ENCODE measurements at places on chromosomes 11 and 22.

- DNase-seq: no peak
Measured at GRCh38 chr22:33163815-33164214, 105.6 kb upstream of the SYN3 start.

- no peak for DNase-seq
Measured at GRCh38 chr11:122412581-122412980, 242.9 kb upstream of the UBASH3B start.

- DNase-seq: no peak
Measured at GRCh38 chr22:47673557-47673956, 911.1 kb downstream of the TBC1D22A start.

DNA sequence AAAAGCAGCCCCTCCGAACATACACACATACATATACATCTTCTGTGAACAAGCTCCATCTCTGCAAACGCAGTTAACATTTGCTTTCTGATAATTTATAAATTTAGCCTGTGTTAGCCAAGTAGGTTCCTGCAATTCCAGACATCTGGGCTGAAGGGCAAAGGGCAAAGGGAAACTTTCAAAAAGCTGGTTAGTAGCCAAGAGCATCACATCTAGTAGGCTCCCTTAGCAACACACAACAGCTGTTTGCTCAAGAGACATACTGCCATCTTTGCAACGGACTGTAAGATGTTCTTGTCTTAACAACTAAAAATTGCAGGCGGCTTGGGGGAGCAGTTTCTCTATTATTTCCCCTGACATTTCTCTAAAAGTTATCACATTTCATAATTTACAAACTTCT, 134.9 kb downstream of the RBFOX2 start:
- DNase-seq: no peak

DNA sequence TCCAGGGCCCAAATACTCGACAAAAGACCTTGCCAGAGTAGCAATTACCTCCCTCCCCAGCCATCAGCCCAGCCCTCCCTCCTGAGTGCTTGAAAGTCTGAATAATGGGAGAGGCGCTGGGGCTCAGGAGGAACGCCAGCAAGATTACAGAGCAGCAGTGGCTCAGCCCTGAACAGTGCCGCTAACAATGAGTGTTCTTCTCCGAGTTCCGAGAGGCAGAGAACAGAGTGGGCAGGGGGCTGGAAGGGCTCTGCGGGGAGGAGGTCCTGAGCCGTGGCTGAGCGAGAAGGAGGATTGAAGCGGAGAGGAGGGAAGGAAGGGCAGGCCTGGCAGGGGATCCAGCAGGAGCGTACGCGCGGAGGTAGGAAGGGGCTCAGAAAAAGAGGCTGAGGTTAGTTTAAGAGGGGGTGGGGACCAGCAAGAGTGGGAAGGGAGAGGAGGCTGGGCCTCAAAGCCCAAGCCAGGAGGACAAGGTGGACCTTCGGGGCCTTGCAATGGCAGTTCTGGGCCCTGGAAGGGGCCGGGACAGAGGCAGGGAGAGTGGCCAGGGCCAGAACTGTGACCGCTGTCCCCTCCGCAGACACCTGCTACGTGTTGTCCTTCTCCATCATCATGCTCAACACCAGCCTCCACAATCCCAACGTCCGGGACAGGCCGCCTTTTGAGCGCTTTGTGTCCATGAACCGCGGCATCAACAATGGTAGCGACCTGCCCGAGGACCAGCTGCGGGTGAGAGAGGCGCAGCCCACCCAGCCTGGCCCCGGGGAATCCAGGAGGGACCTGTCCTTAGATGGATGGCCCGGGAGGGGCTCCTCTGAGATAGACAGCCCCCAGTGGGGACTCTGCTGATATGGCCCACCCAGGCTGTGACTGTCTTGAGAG, 20.6 kb downstream of the CYTH4 start:
- no peak for DNase-seq

DNA sequence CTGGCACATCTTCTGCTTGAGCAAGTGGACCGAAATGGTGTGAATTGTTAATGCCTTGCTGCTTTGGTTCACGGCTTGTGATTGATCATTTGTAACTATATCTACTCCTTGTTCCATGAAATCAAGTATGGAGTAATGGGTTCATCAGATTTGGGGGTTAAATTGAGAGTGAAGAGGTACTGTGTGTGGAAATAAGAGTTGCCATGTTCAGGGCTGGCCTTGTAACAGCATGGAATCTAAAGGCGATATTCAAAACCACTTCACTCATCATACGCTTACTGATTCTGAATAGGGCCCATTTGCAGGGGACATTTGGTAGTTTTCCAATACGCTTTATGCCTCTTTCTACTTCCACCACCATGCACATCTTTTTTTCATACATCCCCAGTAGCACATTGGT, 122.2 kb downstream of the DCDC1 start:
- no peak for DNase-seq

DNA sequence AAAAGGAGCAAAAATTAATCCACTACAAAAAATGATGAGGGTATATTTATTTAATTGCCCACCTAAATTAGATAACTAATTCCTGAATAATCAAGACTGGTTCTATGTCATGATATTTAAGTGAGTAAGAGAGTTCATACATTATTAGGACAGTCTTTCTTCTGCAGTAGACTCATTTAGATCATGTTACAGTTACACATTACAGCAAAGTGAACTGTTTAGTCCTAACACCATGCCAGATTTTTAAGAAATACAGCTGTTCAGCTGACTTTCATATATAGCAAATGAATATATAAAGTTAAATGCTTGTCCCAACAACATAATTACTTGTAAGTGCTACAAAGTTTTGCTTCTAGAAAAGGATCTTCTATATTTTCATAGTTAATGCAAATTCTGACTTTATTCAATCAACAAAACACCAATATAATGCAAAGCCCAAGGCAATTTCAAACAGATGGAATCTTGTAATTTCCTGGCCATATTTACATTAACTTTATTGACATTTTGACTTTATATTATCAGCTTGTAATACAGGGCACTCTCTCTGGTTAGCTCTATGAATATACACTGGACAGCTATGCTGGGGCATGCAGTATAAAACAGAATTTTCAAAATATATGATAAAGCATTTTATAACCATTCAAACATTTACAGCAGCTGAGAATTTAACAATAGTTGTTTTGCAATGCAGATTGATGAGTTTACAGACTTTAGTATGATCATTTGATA, 45.7 kb upstream of the TP53AIP1 start:
- no peak for DNase-seq

DNA sequence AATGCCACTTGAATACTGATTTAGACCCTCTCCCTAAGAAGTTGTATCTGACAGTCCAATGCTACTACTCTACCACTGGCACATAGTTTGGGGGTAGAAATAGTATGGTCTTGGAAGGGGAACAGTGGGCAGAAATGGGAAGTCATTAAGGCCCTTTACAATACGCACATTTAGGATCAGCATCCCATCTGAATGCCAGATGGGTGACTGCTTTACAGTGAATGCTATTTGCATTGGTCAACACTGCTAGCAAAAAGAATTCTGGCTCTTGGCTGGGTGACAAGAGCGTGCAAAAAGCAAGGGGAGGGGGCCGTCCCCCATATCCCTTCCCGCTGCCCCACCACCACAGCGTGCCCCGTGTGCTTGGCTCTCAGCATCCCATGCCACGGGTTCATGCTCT, 104.7 kb upstream of the BID start:
- DNase-seq: no peak

- DNase-seq: no peak
Measured at GRCh38 chr11:125170510-125171031, 6.0 kb downstream of the PKNOX2 start.

Measured in activated naive CD8-positive, alpha-beta T cell treated with anti-CD3 and anti-CD28 coated beads, Interleukin-2, amount 50 U/mL, for 16 hours (primary cell).